ENCODE measurements at places on chromosomes 12 and 14.

GRCh38 chr14:67738740-67739504 is 37.2 kb downstream of the RDH12 start:
- DNase-seq: no peak

- DNase-seq: no peak
These were observed 198.6 kb downstream of the BCAT1 start for GRCh38 chr12:24750263-24750662.

DNA sequence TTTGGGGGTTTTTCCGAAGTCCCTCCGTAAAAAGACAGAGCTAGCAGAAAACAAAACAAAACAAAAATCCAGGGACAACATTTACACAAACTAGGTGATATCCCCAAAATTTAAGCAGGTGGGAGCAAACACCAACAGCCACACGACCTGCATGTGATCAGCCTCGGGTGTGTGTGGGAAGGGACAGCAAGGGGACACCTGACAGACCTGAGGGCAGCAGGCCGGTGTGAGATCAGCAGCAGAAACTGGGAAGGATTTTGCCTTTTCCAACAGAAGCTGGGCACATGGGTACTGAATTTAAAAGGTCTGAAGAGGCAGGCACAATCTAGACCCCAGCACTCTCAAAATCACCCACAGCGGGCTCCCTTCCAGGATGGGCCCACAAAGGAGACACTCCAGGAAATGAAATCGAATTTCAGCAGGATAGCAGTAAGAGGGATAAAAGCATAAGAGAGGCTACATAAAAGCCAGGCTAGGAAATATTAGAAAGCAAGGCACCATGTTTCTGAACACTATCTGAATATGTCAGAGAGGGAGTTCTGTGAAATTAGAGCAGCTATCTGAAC is 36.5 kb upstream of the SELPLG start:
- DNase-seq: no peak

GRCh38 chr12:114166362-114166761 is 200.2 kb upstream of the RBM19 start:
- no peak for DNase-seq

DNA sequence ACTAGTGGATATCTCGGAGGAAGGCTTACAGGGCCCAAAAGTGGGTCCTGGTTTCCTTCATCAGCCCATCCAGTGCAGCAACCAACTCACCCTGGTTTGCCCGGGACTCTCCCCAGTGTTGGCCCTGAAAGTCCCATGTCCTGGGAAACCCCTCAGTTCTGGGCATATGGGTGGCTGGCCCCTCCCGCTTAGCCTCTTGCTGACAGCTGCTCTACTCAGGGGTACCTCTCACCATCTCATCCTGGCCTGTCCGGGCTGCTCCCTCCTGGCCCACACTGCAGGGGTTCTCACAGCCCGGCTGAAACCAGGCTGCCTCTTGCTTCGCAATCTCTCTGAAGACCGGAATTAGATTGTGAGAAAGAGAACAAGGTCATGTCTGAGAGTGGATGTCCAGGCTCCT is 48.9 kb upstream of the SLC24A4 start:
- no peak for DNase-seq

Data from CD4-positive, alpha-beta T cell treated with Interleukin-4 for 1 hour (primary cell).